ENCODE measurements at places on chromosomes 3 and 15.

DNA sequence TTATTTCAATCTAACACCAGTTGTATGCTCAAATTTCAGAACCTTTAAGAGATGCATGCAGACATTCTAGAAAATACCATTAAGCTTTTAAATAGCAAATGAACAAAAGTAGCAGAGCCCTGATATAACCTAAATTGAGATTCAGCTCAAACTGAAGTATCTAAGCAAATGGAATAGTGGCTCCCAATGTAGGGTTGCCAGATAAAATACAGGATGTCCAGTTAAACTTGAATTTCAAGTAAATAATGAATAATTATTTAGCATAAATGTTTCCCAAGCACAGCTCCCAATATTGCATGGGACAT, 171.1 kb upstream of the ATP11B start:
- no peak for DNase-seq

DNA sequence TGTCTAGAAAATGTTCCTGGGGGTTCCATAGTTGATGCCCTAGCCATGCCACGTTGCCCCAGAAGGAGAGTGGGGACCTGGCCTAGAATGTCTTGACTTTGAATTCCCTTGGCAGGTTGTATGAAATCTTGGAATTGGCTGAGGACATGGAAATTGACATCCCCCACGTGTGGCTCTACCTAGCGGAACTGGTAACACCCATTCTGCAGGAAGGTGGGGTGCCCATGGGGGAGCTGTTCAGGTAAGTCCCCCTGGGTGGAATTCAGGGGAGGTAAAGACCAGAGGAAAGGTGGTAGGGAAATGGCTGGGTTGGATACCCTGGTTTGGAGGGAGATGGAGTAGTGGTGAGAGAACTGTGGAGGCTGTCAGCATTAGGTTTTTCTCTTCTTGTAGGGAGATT, 8.9 kb upstream of the FAM131A start:
- DNase-seq, result no peak

DNA sequence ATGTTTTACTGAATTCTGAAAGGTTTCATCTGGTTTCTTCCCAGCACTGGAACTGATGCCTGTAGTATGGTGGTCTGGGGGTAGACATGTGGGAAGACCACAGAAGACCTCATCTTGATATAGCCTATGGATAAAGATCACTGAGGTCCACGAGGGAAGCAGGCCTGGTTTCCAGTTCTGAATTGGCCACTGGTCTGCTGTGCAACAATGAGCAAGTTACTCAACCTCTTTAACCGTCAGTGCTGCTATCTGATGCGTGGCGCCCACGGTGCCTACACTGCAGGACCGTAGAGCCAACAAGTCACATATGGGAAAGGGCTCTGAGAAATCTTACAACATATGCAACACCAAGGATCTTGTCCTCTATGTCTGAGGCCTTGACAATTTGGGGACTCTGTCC, 13.3 kb downstream of the TLE3 start:
- no peak for DNase-seq

GRCh38 chr3:12924437-12924836, 83.1 kb upstream of the RPL32 start:
- no peak for DNase-seq

DNA sequence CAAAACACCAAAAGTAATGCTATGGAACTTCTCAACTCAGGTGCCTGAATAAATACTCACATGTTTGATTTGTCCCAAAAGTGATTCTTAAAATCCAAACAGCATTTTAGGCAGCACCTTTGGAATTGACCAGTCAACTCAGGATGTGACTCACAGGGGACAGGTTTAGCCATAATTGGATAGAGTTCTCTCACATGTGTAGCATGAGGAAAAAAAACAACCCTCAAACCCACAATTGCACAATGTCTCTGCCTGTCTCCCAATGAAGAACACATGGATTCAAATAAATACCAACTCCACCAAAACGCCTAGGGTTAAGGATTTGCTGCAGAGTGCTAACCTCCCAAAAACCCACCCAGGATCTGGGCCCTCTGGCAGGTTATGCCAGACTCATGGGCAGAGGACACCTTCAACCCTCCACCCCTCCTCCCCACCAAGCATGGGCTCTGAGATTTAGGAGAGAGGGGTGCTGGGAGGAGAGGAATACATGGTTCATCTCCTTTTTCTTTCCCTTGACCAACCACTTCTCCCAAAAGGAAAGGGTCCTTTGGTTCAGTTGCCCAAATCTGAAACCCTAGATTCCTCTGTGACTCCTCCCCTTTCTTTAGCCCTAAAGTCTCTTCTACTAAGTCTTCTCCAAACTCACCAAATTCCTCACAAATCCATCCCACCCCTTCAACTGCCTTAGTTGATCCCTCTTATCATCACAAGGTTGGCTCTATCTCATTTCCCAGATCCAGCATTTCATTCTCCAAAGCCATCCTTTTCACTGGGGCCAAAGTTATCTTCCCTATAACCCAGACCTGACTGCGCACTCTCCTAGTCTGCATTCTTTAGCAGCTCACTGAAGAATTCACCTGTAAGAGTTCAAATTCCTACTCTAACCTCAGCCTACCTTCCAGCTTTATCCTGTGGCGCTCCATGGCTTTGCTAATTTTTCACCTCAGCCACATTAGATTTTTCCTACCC, 7.7 kb downstream of the RYK start:
- no peak for DNase-seq

DNA sequence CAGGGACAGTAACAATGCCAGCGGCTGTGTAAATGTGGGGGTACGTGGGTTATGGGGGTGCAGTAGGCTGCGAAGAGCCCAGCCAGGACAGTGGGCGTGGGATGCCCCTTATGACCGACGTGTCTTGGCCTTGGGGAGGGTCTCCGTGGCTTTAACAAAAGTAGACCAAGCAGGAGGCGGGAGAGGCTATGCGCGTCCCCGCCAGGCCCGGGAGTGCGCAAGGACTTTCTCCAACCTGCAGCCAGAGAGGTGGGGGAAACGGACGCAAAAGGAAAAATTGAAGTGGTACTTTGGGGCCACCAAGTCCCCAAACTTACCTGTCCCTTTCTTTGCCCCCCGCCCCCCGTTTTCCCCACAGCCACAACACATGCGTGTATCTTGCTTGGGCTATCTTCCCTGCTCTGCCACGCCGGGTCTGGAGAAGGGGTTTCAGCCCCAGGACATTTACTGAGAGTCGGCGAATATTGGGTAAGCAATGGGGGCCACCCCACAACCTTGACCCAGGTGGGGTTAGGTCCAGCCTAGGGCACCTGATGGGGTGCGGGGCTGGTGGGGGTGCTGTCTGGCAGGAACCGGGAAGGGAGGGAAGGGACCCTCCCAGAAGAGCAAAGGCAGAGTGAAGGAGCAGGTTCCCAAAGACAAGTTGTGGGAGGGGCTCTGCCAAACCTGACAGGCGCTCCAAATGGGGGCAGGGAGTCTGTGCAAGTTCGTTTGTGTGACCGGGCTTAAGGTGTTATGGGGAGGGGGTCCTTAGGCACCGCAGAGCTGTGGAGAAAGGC, 652 bp downstream of the ISLR2 start:
- DNase-seq, result no peak

- DNase-seq, result no peak
These were observed 16.4 kb upstream of the ST8SIA2 start for GRCh38 chr15:92377083-92377789.

- no peak for DNase-seq
These were observed 3.4 kb upstream of the TUSC2 start for GRCh38 chr3:50331364-50331907.

- DNase-seq, result no peak
These were observed 11.8 kb downstream of the QTRT2 start for GRCh38 chr3:114068336-114068735.

GRCh38 chr3:39960515-39961191, 151.2 kb downstream of the MYRIP start:
- no peak for DNase-seq

GRCh38 chr15:43266834-43267233, at the start of gene TGM5:
TSS of gene TGM5 (minus strand) at chr15:43266928. CDS start at chr15:43266849, 79 bp downstream.
- DNase-seq, result no peak

- no peak for DNase-seq
These were observed 18.4 kb upstream of the CMTM7 start for GRCh38 chr3:32373276-32373675.

DNA sequence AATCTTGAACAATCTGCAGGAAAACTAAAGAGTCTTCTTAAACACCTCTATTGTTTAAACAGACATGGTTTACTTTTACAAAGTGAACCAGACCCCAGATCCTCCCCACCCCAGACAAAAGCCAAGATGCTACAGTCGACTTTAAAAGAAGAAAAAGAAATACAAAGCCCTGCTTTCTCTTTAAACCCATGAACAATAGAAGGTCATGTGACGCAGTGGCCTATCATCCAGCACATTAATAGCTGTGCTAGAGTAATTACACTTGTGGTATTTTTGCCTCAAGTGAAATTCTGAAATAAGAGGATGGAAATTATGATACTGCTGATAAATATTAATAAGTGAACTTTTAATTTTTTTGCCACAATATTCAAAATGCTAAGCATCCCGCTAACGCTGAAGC, 613.4 kb downstream of the FOXP1 start:
- no peak for DNase-seq

DNA sequence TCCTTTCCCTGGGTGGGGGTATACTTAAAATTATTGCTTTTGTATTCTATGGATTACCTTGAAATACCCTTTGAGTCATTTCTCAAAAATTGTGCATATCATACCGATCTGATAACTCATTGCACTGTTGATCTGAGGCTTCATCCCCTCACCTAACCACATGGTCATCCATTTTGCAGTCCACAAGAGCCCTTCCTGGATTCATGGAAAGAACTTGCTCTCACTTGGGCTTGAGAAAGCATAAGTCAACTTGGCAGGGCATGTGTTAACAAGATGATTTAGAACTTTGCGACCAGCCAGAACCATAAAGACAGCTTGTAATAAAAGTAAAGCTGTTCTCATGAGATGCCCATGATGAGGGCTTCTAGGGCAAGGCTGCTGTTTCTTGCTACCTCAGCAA, 22.2 kb downstream of the MME start:
- no peak for DNase-seq

GRCh38 chr3:4687596-4687995, 194.4 kb downstream of the ITPR1 start:
- no peak for DNase-seq

DNA sequence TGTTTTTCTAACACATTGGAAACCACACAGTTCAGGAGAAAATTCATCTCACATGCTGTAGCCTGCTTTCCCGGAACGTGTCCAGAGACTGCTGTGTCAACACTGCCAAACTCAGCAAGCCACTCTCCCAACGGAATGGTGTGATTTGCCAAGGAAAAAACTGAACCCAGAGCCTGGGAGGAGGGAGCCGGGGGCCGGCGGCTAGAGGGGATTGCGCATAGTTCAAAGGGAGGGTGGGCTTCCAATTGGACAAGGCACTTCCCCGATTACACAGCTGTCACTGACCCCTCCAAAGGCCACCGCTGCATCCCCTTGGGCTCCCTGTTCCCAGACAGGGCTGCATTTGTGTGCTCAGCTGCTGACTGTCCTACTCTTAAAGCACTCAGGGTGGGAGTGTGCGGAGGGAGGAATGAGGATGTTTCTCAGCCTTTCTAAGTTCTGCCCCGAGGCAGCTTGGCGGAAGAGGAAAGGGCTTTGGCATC, 256.2 kb downstream of the ZNF621 start:
- peak; percentile 43 for DNase-seq

DNA sequence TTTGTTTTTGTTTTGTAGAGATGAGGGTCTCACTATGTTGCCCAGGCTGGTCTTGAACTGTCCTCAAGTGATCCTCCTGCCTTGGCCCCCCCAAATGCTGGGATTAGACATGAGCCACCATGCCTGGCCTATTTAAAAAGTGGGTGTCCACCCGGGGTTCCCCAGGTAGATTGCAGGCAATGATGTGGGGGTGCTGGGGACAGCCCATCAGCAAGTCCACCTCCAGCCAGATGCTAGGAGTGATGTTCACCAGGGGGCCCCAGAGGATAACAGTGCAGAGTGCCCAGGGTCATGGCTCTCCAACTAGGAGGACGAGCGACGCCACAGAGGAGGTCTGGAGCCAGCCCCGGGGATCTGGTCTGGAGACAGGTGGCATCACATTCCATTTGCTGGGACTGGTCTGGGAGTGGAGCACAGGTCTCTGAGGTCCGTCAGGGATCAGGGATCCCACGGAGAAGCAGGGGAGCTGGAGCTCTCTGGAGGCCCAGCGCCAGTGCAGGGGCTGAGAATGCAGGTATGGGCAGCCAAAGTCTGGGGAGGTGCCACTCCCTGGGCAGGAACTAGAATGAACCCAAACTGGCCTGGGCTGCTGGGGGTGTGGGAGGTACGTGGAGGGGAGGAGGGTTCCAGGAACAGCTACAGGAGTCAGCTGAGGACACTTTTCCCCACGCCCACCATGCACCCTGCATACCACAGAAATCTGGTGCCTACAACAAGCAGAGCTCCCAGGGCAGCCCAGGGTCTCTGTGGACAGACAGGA, 51.2 kb upstream of the PCSK6 start:
- no peak for DNase-seq

GRCh38 chr15:48796930-48797329, 13.9 kb downstream of the CEP152 start:
- DNase-seq, result no peak

DNA sequence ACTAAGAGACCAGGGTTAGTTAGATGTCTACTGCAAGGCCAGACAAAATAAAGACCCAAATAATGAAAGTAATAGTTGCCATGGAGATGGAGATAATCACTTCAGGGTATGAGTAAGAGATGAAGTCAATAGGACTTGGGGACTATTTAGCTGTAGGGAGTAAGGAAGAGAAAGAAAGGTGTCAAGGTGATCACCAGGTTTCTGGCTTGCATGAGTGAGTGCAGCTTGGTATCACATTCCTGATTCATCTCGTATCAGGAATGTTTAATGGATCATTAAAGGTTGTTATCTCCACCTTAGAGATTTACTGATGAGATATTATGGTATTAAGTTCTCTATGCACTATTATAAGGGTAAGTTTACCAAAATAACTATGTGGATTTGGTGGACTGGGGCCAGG, 357.4 kb upstream of the ATP11B start:
- DNase-seq, result no peak

- no peak for DNase-seq
These were observed 189.6 kb downstream of the GHSR start for GRCh38 chr3:172258624-172259023.

GRCh38 chr15:74790080-74790916, 8.4 kb downstream of the CSK start:
- DNase-seq, result peak; percentile 53

- DNase-seq, result peak; percentile 8
These were observed 63.0 kb downstream of the VPS8 start for GRCh38 chr3:184874709-184875644.

- no peak for DNase-seq
These were observed 1.7 kb downstream of the B3GNT5 start for GRCh38 chr3:183254487-183255347.

GRCh38 chr15:45684533-45684932, 49.7 kb downstream of the SQOR start:
- no peak for DNase-seq

Measured in tibial nerve (tissue), 4 donors.